ENCODE measurements at places on chromosomes 6 and 20. TPM values are rescaled to one million over a fixed set of nuclear protein-coding genes. Genes with fewer than 3 reads are reported as not detected.

GRCh38 chr20:33657704-33658095 is 4.4 kb upstream of the C20orf144 start:
- no peaks in the 10 kb centered on the region for H3K27me3 ChIP-seq
- peaks cover 27% of the 10 kb centered on the region for H3K4me1 ChIP-seq
- no peak overlapping the region for H3K4me3 ChIP-seq
- DNase-seq: no peak
- no peaks in the 10 kb centered on the region for H3K36me3 ChIP-seq
- no peak overlapping the region for H3K27ac ChIP-seq

DNA sequence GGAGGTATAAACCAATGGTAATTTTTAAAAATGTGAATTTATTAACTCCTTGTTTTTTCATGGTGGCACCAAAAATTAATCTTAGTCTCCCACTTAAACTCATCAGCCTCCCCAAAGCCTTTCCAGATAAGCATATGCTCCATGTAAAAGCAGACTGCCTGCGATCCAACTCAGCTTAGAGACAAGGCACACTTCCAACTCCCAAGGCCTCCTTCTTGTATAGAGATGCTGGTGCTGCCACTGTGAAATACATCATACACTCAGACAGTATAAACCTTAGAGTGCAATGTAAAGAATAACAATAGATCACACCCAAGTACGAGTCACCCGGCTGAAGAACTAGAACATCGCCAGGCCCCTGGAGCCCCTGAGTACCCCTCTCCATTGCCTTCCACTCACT is 2.0 kb downstream of the ANKRD6 start:
- H3K36me3 ChIP-seq: no peaks in the 10 kb centered on the region
- no peak overlapping the region for H3K4me3 ChIP-seq
- H3K27ac ChIP-seq: no peak overlapping the region

DNA sequence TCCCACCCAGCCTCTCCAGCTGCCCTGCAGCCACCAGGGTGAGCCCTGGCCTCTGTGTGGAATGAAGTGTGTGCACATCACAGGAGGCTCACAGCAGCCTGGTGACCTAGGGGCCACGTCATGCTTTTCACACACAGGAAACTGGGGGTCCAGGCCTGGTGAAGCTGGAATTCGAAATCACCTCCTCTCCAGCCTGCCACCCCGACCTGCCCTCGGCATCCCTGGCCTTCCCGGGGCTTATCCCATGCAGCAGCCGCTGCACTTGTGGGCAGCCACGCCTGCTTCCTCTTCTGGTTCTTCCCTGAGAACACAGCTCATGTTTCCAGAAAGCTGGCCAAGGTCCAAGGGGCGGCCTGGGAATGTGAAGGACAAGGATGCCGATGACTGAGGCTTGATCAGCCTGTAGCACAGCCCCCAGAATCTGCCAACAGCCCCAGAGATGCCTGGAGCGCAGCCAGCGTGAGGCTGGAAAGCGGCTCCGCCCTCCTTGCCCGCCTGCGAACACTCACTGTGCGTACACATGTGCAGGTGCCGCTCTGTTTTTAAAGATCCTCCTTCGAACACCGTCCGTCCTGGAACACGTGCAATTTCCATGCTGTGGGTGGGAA is 4.2 kb upstream of the NTSR1 start:
- H3K36me3 ChIP-seq: no peaks in the 10 kb centered on the region
- DNase-seq: peak; percentile 87
- H3K4me3 ChIP-seq: no peak overlapping the region
- H3K27me3 ChIP-seq: peaks cover 24% of the 10 kb centered on the region
- H3K27ac ChIP-seq: no peak overlapping the region

Gene TRIM31
- 5.0 TPM for polyA plus RNA-seq

DNA sequence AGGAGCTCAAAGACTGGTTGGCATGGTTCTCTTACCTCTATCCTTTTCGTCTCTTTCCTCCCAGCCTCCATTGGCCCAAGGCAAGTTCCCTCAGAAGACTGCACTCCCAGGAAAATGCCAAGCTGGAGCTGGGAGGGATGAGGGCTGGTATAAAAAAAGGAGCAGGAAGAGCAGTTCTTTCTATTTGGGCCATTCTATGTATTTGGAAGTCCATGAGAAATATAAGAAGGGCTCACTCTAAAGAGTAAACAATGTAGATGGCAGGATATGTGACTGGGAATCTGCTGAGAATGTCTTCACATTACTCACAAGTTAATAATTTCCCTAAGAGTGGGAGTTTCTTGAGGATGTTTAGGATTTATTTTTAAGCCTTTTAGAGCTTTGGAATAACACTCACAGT is 36.6 kb upstream of the ADTRP start:
- no peak overlapping the region for H3K4me3 ChIP-seq
- peaks cover 21% of the 10 kb centered on the region for H3K4me1 ChIP-seq
- H3K27ac ChIP-seq: peak overlapping the region; percentile 92

Gene SEMG1
- polyA plus RNA-seq: not detected

DNA sequence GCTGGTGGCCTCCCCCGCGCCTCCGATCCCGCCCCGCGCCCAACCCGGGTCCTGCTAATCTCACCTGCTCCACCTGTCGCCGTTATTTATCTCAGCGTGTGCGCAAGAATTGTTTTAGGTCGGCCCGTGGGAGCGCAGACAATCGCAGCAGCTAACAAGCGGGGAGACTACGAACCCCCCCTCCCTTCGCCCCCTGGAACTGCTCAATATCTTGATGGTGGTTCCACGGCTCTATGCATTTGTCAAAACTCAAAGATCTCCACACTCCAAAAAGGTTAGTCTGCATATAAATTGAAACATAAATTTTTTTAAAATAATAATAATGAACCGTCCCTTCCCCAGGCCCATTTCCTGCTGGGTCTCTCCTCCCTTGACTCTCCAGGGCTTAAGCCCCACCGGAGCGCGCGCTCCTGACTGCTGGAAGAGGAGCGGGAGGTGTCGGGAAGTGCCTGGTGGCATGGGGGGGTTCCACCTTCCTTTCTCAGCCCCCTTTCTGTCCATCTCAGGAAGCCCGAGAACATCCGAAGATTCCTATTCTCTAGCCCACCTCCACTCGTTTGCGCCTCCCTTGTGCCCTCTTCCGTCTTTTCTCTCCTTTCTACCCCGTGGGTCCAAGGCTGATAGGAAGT is 1.6 kb upstream of the MDGA1 start:
- no peak overlapping the region for H3K4me3 ChIP-seq
- no peak for DNase-seq
- no peaks in the 10 kb centered on the region for H3K36me3 ChIP-seq

Gene RALY
- polyA plus RNA-seq: 240 TPM

DNA sequence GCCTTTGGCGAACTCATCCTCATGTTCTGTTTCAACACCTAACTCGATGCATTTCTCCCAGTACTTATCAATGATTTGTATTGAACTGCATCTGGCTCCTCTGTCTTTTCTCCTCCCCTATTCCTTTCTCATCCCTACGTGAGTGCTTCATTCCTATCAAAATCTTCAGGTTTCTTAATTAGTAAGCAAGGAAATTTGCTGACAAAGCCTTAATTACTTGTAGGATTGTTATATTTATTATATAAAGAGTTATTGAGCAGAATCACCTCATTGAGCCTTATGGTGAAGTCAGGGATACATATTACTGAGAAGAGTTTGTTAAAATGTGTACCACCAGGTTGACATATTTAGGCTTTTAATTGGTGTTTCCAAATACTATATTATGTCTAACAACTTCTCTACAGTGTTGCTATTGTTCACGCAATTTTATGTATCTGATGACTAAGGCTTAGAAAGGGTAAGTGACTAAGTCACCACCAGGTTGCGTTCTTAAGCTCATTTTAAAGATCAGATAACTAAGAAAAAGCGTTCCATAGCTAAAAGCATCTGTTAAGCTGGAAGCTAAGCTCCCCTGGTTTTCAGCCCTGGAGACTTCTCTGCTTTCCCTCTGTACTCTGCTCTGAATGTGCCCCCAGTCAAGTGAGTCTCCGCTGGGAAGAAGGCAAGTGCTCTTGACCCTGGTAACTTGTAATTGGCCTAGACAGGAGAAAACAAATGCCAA is 18.9 kb downstream of the SCGN start:
- no peaks in the 10 kb centered on the region for H3K36me3 ChIP-seq
- peak; percentile 11 for DNase-seq
- H3K27ac ChIP-seq: peak overlapping the region; percentile 41
- no peak overlapping the region for H3K4me3 ChIP-seq
- H3K27me3 ChIP-seq: no peaks in the 10 kb centered on the region

Gene TREM1
- 2.8 TPM for polyA plus RNA-seq

Data from hepatocyte (in vitro differentiated cells).